ENCODE measurements at places on chromosomes 12 and 14.

DNA sequence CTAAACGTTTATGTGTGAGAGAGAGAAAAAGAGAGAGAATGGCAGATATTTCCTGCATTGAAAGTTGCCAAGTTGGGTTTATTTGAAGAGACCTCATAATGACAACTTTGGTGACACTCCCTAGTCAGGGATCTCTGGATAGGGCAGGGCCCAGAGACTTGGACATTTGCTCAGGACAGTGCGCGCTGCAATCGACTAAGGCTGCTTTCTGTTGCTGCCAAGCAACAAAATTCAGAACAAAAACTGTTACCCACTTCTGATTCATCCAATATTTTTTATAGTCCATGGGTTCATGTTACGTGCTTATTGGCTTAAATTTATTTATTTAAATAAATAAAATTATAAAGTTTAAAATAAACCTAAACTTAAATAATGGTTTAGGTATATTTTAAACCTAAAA, 34.2 kb downstream of the PTGER2 start:
- no peak for DNase-seq

DNA sequence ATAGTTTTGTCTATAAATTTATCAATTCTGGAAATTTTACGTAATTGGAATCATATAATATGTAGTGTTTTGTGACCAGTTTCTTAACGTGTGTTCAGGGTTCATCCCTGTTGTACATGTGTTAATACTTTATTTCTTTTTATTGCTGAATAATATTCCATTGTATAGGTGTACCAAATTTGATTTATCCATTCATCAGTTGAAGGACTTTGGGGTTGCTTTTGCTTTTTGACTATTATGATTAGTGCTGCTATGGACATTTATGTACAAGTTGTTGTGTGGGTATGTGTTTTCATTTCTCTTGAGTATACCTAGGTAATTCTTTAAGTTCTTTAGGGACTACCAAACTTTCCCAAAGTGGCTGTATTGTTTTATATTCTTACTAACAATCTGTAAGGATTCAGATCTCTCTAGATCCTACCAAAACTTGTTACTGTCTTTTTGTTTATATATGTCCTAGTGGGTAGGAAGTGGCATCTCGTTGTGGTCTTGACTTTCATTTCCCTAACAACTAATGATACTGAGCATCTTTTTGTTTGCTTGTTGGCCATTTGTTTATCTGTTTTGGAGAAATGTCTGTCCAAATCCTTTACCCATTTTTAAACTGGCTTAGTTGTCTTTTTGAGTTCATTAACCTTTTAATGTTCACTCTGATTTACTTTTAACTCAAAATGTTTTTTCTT, 14.9 kb downstream of the VRK1 start:
- no peak for DNase-seq

DNA sequence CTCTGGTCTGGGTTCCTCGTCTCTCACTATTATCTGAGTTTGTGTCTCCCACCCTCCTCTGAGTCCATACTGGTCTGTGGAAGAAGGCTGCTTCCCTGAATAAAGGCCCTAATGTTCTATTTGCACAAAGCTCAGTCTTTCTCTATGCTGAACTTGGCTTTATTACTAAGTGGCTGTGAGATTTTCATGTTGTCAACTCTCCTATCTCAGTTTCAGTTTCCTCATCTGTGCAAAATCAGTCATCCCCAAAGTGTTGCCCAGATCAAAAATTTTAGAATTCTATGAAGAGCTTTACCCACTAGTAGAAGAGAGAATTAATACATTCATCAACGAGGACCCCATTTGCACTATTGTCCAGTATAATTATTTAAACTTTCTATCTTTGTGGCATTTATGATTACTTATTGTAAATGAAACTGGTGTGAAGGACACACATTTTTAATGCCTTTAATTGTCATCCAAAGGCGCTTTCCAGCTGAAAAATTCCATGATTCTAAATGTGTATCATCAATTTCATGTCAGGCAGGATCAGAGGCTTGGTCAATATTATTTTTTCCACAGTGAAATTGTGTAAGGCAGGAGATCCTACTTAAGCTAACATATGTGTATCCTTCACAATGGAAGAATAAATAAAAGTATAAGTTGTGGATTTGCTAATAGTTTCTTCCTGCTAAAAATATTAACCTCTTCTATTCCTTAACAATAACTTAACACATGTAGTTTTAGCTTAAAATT, 79.1 kb upstream of the EEA1 start:
- DNase-seq, result no peak

- DNase-seq, result peak; percentile 36
Measured at GRCh38 chr14:95313707-95314106, 6.0 kb downstream of the CLMN start.

- no peak for DNase-seq
Measured at GRCh38 chr12:105067511-105068031, 16.7 kb downstream of the ALDH1L2 start.

DNA sequence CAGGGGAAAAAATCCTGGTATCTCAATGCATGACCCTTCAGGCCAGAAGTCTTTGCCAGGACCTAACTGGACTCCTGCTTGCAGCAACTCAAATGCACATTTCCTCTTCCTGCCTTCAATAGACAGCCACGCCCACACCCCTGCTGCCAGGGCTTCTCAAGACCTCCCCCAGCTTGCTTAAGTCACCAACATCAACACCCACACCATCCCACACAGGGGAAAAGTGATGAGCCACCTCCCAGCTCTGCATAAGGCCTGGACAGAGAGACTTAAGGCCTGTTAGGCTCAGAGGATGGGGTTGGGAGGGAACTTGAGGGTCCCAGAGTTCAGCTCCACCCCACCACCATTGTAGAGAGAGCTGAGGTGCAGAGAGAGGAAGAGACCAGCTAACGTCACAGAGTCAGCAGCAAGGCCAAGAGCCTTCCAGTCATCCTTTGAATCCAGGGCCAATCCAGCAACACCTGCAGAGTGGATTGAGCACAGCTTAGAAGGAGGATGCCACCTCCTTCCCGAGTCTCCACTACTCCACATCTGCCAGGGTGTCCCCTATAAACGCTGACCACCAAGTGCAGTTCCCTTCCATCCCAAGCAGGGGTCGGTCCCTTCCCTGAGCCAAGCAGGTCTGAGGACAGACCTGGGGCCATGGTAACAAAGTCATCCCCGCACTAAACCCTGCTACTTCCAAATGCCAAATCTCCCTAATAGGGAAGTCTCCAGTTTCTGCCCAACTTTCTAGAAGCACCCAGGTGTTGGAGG, 50.0 kb downstream of the KDM2B start:
- DNase-seq, result peak; percentile 45

- no peak for DNase-seq
Measured at GRCh38 chr14:75434890-75435248, 7.0 kb downstream of the JDP2 start.

GRCh38 chr12:9868311-9868801, 798 bp downstream of the CLEC2B start:
- DNase-seq, result no peak

GRCh38 chr12:130195776-130196175, 33.5 kb downstream of the FZD10 start:
- no peak for DNase-seq

DNA sequence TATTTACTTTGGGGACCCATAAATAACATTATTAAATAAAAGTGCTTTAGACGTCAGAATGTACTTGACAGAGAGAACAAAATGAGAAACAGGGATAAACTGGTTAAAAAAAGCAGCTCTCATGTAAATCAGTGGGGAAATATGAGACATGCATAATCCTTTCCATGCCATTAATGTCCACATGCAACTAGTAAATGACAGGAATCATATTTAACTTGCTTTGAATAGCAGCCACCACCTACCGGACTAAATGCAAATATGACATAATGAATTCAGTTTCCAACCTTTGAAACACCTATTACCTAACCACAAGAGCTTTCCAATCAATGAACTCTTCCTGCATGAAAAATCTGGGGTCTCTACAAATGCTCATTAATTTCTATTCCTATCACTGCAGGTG, 19.6 kb downstream of the FGD6 start:
- DNase-seq, result no peak

DNA sequence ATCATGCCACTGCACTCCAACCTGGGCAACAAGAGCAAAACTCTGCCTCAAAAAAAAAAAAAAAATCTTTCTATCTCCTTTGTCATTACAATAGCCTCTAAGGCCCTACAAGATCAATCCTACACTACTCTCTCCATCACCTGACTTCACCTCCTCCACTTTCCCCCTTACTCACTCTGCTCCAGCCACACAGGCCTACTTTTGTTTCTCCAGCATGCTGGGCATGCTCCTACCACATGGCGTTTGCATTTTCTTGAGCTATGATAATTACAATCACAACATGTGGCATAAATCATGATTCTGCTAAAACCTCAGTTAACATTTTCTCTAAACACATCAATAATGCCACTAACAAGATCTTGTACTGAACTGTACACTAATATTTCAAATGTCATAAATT, 7.8 kb downstream of the PPP1R13B start:
- DNase-seq, result no peak

DNA sequence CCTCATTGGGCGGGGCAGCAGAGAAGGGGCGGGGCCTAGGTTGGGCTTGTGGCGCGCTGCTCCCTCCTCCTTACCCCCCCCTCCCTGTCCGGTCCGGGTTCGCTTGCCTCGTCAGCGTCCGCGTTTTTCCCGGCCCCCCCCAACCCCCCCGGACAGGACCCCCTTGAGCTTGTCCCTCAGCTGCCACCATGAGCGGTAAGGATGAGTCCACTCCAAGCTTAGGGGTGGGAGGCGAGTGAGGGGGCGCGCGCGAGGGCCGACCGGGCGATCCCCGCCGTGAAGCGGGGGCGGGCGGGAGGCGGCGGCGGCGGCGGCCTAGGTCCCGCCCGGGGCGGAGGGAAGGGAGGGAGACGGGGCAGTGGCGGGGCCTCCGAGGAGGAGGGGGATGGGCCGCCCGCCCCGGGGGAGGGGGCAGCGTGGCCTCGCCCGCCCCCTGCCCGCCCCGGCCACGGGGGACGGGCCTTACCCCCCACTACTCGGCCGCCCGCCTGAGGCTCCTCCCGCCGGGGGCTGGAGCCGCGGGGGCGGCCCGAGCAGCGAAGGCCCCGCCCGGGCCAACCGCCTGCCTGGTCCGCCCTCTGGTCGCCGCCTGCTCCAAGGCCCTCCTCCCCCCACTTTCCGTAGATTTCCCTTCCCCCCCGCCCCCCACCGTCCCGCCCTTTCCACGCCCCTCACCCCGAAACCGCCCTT, at the start of gene SP1:
SP1 (plus strand) TSS at position 73 of the 690 bp plus-strand sequence; CDS start at position 189, 116 bp downstream.
- DNase-seq, result peak; percentile 92

DNA sequence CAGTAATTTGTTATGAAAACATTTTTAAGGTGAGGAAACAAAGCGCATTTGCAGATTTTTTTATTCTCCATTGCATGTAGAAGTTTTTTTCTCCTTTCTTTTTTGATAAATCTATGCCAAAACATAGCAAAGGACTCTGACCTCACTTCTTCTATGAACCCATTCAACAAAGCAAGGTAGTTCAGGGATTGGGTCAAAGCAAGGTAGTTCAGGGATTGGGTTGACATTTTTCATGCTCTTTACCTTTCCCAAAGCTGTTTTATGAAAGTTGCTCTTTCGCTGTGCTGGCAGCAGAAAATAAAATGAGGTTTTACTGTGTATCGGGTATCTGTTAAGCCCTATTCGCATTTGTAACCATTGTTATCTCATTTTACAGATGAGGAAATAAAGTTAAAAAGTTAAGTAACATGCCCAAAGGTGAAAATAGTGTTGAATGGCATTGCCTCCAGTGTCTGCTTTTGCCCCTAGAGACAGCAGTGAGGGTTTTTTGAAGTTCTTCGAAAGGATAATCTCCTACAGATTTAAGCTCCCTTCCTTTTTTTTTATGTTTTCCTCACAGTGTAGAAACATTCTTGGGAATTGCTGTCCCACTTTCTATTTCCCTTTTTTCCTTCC, 10.6 kb downstream of the STRAP start:
- DNase-seq, result no peak

DNA sequence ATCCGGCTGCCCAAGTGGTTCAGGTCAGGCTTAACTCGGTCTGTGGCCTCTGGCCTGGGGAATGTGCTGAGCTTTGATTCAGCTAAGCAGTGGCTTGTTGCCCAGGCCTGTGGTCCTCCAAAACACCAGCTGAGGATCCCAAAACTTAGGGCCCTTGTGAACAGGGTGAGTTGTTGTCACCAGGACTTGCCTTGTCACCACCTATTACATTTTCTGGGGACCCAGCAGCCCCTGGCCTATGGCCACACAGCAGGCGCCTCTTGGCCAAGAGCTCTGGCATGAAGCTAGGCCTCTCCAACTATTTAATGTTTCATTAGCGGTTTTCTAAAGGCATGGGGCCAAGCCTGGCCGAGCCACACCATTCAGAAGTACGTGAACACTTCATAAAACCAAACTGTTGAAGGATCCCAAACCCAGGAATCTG, 343.7 kb downstream of the CACNA1C start:
- DNase-seq, result no peak

DNA sequence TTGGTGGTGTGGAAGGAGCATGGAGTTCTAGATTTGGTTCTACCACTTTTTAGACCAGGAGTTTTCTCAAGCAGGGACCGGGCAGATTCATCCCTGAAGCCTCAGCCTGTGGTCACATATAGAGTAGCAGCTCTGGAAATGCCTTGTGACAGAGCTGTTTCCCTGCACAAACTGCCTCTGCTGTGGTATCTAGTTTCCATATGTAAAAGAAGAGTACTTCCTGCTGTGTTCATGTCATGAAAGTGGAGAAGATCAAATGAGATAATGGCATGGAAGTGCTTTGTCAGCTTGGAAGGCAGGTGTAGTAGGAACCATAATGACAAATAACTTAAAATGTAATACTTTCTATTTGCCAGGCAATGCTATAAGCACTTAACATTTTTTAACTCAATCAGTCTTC, 26.1 kb downstream of the OTUB2 start:
- DNase-seq, result no peak

DNA sequence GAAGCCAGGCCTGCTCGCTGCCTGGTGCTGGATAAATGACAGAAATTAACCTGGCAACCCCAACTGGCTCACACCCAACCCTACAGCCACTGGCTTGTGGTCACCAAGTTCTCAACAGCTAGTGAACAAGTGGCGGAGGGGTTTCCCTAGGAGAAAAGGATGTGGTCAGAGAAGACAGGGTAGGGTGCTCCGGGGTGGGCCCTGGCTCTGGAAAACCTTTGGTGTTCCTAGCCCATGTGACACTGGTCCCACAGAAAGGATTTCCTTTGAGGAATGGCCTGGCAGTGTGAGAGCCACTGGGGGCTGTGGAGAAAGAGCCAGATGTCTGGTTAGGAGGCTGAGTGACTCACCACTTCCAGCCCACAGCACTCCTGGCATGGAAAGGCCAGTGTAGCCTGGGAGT, 8.7 kb downstream of the SYNE3 start:
- DNase-seq, result no peak

DNA sequence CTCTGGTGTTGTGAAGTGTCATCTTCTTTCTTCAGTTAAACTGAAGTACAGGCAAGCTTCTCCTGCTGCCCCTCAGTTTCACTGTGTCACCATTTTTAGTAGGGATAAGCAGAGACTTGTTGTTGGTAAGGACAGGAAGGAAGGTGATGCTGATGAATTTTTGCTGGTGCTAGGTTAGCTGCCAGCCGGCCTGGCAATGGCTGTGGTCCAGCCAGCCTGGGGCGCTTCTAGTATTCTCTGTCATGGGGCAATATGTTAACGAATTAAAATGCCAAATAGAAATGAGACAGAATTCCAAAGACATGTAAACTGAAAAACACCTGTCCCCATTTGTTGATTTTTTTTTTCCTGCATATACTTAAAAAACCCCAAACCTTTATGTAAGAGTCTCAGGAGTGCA, 602.9 kb downstream of the DIO2 start:
- no peak for DNase-seq

- no peak for DNase-seq
Measured at GRCh38 chr12:57033431-57033830, 16.5 kb downstream of the MYO1A start.

Measured in CD8-positive, alpha-beta T cell (primary cell).